D721Med (cell line): ENCODE measurements at places on chromosomes 7 and 10.

DNA sequence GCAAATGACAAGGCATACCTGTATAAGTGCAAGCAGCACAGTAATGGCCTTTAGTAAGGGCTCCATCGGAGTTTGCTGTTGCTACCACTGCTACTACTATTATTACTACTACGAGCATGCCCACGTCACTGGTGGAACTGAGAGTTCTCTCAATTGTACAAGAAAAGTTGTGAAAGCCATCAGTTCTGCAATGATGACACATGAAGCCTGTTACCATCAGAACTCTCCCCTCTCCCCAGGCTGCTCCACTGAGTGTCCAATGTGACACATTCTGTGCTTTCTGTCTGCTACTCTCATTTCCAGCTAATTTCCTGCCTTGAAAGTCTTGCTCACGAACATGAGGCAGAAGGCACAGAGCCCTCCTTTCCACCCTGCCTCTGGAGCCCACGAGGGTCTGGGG lies 263.2 kb upstream of the MGMT start:
- DNase-seq = no peak

GRCh38 chr7:38671911-38672905 lies 41.0 kb upstream of the AMPH start:
- no peak for DNase-seq

- DNase-seq = no peak
These were observed 123.1 kb downstream of the GNAI1 start for GRCh38 chr7:80257756-80258155.

- DNase-seq = no peak
These were observed 494.1 kb downstream of the SH2D4B start for GRCh38 chr10:81031774-81032173.

GRCh38 chr10:683448-684071 lies 5.9 kb downstream of the DIP2C start:
- no peak for DNase-seq

DNA sequence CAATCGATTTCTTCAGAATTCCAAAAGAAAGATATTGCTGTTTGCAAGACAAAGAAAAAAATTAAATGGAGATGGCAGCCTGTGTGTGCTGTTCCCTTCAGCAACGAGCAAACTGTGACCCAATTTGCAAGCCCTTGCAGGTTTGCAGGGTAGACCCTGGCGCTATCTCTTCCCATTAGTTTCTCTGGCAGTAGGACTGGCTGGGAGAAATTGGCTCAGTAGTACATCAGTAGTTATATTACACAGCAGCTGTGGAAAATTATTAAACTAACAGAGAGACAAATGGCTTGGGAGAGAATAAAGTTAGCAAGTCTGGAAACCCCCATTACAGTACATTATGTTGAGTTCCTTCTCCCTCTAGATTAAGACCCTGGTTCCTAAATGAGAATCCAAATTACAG lies 116.4 kb upstream of the ITGB1 start:
- DNase-seq = no peak

GRCh38 chr7:129462420-129462819 lies 28.2 kb downstream of the STRIP2 start:
- no peak for DNase-seq

- no peak for DNase-seq
These were observed 501.7 kb upstream of the SORCS1 start for GRCh38 chr10:107666214-107666613.

DNA sequence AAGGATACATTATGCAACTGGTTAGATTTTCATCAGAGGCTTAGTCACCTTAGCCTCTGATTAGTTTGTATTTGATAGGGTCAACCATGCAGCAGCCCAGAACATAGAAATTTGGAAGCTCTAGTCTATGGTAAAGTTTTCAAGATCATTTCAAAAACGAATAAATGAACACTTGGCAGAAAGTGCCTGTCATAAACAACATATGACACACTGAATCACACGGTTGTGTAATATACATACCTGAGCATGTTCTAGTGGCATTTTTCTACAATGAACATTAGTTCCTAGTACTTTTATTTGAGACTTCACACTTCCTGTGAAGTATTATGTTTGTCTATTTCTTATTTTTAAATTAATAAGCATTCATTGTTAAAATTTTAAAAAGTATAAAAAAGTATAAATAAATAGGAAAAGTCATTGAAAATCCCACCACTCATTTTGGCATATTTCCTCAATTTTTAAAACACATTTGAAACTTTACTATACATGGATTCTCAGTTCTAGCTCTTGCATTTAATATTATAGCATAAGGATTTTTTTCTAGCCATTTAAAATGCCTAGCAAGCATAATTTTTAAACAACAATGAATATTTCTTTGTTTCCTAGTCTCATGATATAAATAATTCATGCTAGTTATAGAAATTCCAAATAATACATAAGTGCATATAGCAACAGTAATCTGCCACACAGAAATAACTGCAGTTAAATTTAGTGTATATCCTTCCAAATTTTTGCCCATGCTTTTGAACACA lies 25.7 kb upstream of the PRPS1L1 start:
- no peak for DNase-seq

- no peak for DNase-seq
These were observed 107.8 kb upstream of the NAMPT start for GRCh38 chr7:106392590-106392989.

- no peak for DNase-seq
These were observed 59.5 kb downstream of the ASB13 start for GRCh38 chr10:5606864-5607263.

GRCh38 chr10:29590915-29591650 lies 43.7 kb downstream of the SVIL start:
- DNase-seq = no peak

GRCh38 chr10:131310551-131311401 lies 745 bp downstream of the TCERG1L start:
- DNase-seq = no peak

- no peak for DNase-seq
These were observed 192.6 kb upstream of the CCDC6 start for GRCh38 chr10:60098677-60099601.

DNA sequence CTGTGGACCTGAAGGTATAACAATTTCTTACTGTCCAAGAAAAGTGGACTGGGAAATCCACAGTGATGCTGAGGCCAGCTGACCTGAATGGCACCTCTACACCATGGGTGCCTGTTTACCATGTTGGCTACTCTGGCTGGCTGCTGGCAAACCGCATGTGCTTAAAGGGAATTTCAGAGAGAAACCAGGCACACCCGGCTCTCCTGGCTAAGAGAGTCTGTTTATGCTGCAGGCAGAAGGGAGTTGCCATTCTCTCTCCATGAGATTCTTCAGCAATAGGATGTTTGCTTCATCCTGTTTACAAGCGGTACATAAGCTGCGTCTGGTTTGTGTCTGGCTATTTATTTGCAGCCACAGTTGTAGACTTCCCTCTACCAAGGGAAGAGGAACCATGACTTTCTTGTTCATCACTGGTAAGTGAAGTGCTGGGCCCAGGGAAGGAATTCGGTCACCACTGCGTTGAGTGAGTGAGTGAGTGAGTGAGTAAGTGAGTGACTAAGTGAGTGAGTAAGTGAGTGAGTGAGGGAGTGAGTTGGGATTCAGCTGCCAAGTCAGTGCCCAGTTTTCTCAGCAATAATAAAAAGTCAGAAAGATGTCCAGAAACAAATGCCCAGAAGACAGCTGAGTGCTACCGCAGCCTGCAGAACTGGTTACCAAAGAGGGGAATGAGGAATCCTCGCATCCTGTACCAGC lies 90.4 kb downstream of the COBL start:
- DNase-seq = no peak

GRCh38 chr10:29266641-29267040 lies 22.2 kb upstream of the LYZL1 start:
- no peak for DNase-seq

GRCh38 chr7:114255404-114255841 lies 159.2 kb upstream of the FOXP2 start:
- no peak for DNase-seq

GRCh38 chr10:48982584-48982983 lies 42.9 kb upstream of the LRRC18 start:
- DNase-seq = no peak

GRCh38 chr7:80097756-80098155 lies 36.9 kb upstream of the GNAI1 start:
- DNase-seq = no peak

GRCh38 chr7:113054938-113055337 lies 31.7 kb downstream of the GPR85 start:
- DNase-seq = no peak
